Posterior vena cava (tissue), 2 donors: ENCODE measurements at places on chromosomes 7 and 10.

- peak; percentile 79 for DNase-seq
Measured at GRCh38 chr10:44972874-44973306, 5.7 kb downstream of the DEPP1 start.

GRCh38 chr7:8129318-8129659 lies 132.7 kb downstream of the ICA1 start:
- no peak for DNase-seq

DNA sequence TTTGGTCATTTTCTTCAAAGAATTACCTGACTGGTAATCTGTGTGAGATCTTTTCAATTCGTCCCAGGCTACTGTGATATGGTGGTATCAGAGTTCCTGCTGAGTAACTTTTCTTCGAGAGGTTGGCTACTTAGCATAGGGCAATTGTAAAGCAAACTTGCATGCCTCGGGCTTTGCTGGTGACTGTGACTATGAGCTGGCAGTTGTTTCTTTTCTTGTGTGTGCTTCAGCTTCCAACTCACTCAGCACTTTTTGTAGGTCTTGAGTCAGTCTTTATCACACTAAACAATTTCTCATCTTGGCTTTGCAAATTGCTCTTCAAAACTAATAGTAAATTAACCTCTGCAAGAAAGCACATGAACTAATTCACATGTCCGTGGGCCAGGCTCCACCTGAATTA lies 44.3 kb downstream of the PRR15 start:
- DNase-seq: no peak

DNA sequence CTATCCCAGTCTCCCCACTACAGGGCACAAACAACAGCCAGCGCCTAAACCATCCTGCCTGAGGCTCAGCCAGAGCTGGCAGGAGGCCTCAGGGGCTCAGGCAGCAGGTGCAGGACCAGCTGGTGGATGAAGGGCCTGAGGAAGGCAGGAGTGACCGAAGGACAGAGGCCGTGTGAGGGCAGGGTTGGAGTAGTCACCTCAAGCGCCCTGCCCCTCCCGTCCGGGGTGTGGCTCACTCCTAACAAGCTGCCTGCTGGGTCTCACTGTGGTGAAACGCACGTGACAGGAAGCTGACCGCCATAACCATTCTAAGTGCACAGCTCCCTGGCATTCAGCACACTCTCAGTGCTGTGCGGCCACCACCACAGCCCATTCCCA lies 281.1 kb downstream of the ELFN1 start:
- peak; percentile 80 for DNase-seq
